ENCODE measurements at places on chromosomes 7 and 10. TPM values are rescaled to one million over a fixed set of nuclear protein-coding genes. Genes with fewer than 3 reads are reported as not detected.

Gene MMP21
- not detected for total RNA-seq

Gene FFAR4
- total RNA-seq: 4.9 TPM

Gene COBL
- 29.2 TPM for total RNA-seq

Gene LUC7L2
- 79.5 TPM for total RNA-seq

Gene UNCX
- total RNA-seq: not detected

Gene DCLRE1A
- total RNA-seq: 6.1 TPM

Gene DRGX
- total RNA-seq: not detected

Gene OR6V1
- total RNA-seq: not detected

Gene NET1
- 42.8 TPM for total RNA-seq

Gene PTF1A
- total RNA-seq: not detected

Gene PODXL
- 99.9 TPM for total RNA-seq

Gene WBP1L
- 49.0 TPM for total RNA-seq

Gene MYL10
- not detected for total RNA-seq

- no peak for DNase-seq
These were observed 23.2 kb downstream of the SLK start for GRCh38 chr10:103990121-103990520.

DNA sequence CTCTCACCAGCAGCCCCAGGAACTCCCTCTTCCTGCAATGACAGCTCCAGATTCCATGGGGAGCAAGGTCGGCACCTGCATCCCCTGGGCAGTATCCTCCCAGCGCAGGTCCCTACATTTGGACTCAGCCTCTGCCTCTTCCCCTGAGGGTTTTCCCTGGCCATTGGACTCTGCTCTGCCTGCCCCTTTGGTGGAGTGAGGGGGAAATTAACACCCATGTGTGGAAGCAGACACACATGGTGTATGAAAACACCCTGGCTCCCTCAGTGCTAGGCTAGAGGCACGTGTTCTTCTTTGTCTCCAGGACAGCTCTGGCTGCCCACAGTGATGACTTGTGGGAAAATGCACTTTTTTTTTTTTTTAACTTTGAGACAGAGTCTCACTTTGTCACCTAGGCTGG lies 8.4 kb downstream of the PRF1 start:
- no peak for DNase-seq

GRCh38 chr7:106871793-106872571 lies 6.9 kb downstream of the PIK3CG start:
- DNase-seq: no peak

GRCh38 chr10:16116404-16117304 lies 256.3 kb upstream of the MINDY3 start:
- no peak for DNase-seq

DNA sequence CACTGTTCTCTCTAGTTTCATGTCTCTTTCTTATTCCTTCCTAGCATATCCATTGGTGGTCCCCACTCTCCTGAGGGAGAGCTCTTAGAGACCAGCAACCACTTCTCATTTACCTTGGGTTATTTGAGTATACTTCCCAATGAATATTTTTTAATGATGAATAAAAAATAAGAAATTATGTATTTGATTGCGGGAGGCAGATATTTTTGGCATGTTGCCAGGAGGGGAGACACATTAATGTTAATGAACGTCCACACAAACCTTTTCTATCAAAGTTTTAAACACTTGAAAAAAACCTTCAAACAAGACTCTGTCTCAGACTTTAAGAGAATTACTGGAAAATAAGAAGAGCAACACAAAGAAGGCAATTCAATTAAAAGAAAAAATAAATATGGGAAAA lies 260.6 kb upstream of the MAGI2 start:
- DNase-seq: no peak

DNA sequence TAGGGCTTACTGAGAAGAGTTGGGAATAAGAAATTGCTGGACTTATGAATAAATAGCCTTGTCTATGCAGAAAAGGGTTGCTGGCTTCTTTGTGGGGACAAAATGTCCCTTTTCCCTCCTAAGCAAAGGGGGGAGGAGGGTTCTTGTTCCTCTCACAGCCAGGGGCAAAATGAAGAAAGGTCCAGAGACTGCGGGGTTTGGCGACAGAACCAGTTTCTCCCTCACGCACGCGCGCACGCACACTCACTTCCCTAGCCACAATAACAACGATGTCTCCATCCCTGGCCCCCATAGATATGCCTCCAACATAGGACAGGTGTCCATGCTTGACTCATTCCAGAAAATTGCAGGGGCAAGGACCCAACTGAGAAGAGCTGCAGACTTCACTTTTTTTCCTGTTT lies 3.3 kb downstream of the ZMIZ1 start:
- DNase-seq: no peak

GRCh38 chr10:131760416-131761166 lies 140.2 kb upstream of the PPP2R2D start:
- no peak for DNase-seq

DNA sequence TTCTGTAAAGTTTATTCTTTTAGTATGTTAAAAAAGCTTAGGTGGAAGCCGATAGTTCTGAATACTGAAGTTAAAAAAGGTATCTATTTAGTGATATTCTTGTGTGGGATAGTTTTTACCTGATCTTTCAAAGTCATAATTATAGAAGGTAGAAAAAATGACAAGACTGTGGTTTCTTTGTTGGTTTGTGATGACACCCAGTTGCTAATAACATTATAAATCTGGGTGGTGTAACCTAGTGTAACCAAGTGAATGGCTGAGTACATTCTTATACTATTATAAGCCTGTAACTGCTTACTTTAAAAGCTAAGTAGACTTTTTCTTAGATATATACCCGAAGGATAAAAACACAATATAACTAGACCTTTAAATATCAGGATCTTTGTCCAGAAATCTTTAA lies 2.3 kb downstream of the CDK13 start:
- DNase-seq: no peak

GRCh38 chr7:50474382-50475160 lies 24.4 kb upstream of the FIGNL1 start:
- no peak for DNase-seq

DNA sequence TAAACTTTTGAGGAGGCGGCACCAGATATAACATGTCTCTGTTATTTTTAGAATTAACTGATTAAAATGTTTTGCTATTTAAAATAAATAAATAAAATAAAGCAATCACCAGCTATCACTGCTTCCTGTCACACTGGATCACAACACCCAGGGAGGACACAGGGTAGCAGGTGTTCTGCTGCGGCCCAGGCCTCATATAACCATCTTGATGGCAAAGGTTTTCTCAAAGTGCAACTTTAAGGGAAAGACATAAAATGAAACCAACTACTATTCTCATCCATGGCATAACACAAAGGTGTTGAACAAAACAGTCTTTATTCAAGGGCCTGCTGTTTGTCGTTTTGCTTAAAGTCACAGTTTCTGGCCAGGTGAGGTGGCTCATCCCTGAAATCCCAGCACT lies 23.2 kb downstream of the GPER1 start:
- DNase-seq: no peak

DNA sequence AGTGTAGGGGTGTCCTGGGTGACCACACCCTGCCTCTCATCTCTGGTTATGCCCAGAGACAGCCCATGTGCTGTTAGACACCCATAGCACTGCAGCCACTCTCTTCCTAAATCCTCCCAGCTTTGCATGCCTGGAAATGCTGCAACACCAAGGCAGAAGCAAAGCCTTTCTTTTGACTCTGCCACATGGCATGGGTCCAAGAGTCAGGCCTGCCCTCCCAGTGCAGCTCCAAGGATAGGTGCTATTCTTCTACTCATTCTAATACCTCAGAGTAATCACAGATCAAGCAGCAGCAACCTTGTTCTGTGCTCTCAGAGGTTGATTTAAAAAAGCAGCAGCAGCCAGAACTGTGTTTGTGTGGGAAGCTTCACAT lies 23.4 kb downstream of the FRMPD2 start:
- DNase-seq: no peak

DNA sequence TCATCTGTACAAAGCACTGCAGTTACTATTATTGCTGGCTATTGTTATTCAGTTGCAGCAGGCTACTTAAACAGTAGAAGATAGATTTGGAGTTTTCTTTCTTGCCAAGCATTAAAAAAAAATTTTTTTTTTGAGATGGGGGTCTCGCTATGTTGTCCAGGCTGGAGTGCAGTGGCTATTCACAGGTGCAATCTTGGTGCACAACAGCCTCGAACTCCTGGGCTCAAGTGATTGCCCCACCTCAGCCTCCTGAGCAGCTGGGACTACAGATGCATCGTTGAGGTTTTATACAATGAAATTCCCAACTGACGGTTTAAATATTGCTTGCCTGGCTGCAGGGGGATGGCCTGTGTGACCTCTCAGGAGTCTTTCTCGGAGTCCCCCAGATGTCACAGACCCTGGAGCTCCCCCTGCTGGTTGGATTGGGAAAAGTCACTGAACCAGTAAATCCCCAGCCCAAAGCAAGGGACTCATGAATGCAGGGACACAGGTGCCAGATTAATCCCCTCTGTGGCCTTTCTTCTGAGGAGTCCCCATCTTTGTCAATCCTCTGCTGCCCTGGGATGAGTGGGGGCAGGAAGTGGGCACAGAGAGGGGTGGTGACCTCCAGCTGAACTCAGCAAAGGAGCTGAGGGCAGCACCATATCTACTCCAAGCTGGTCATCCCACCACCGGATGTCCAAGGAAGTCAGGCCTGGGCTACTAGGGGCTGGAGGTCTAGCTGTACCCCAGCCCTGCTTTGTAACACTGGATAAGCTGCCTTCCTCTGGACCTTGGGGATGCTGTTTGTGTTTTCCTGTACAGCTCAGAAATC lies 149.6 kb downstream of the C10orf105 start:
- no peak for DNase-seq

- DNase-seq: no peak
These were observed 48.0 kb downstream of the PITRM1 start for GRCh38 chr10:3124412-3125175.

- DNase-seq: no peak
These were observed 23.8 kb upstream of the ANK3 start for GRCh38 chr10:60413306-60414012.

DNA sequence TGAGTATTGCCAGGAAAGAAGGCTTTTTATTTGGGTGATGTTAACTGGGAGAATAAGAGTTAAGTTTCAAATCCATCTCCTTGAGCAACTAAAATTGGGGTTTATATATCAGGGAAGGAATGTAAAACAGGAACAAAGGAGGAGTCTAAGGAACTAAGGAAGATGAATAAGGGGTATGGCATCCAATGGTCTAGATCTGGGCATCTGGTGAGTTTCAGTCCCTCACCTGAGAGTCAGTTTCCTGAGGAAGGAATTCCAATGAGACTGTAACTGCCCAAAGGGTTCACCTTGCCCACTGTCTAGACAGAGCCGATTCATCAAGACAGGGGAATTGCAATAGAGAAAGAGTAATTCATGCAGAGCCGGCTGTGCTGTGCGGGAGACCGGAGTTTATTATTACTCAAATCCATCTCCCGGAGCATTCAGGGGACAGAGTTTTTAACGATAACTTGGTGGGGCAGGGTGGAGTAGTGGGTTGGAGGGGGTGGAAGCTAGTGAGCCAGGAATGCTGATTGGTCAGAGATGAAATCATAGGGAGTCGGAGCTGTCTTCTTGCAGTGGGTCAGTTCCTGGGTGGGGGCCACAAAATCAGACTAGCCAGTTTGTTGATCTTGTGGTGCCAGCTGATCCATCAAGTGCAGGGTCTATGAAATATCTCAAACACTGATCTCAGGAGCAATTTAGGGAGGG lies 188.3 kb upstream of the STK17A start:
- DNase-seq: no peak

GRCh38 chr10:112208292-112208691 lies 24.7 kb upstream of the GPAM start:
- no peak for DNase-seq

DNA sequence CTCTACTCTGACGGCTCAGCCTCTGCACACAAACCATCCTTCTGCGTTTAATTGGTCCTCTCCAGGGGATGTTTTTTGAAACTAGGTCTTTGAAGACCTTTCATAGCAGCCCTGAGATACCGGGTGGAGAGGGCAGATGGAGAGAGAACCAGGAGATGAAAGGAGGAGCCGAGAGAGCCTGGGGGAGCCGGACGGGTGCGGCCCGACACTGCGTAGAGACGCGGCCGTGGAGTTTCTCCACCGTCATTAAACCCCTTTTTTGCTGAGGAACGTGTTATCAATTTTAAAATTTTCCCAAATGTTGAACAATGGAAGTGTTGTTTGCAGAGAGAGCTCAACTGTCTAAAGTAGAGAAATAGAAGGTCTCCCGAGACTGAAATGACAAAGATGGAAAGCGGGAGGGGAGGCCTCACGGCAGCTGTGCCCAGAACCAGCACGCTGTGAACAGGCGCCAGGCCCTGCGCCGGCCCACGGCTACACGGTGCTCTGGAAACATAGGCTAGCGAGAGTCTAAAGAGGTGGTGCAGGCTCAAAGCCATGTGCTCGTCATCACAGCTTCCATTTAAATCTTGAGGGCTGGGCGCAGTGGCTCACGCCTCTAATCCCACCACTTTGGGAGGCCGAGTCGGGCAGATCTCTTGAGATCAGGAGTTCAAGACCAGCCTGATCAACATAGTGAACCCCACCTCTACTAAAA lies 307.0 kb downstream of the PTPRN2 start:
- peak; percentile 48 for DNase-seq

DNA sequence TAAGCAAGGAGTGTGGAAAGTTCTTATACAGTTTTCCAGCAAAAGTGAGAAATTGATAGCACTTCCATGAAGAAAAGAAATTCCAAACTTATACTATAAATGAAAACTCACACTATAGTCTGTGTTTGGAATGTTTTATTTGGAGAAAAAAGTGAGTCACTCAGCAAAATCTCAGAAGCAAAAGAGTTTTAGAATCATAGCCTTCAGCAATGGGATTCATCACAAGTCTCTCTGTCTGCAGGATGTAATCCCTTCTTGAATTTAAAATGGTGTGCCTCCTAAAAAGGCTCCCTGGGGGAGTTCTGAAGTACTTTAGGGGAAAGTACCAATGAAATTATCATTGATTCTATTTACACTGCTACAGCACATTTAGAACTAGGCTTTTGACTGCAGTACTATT lies 756.4 kb downstream of the XPNPEP1 start:
- no peak for DNase-seq

DNA sequence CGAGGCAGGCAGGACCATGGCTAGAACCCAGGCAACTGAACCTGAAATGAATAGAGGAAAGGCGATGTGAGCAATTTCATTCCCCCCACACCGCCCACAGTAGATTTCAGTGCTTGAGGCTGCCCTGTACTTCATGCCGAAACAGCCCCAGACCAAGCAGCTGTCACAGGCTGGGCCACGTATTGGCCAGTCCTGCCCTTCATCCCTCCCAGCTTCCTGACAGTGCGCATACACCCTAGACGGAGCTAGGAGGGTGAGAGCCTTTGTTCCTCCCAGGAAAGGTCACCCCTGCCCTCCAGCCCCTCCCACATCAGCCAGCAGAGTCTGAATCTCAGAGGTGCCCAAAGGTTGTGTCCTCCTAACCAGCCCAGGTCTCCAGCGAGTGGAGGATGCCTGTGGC lies 98.8 kb downstream of the ZMIZ1 start:
- DNase-seq: no peak

GRCh38 chr7:150947761-150948651 lies 30.1 kb downstream of the KCNH2 start:
- DNase-seq: peak; percentile 41

DNA sequence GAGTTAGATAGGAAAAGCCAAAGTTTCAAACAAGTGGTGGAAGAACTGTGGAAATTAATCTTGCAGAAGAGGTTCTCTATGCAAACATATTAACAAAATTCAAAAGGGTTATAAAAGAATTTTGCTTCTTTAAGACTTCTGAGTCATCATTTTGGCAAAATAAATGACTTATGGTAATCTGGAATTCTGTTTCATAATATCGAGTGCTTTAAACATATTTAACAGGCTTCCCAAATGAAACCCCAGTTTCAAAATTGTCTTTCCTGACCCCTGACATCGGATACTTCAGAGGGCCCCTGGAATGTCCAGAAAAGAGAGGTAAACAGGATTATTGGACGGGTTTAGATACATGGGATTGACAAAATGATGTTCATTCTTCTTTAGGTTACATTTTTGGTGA lies 444.6 kb downstream of the HTR7 start:
- no peak for DNase-seq

- DNase-seq: no peak
These were observed 33.6 kb downstream of the MEOX2 start for GRCh38 chr7:15652776-15653290.
